Activated T-helper 2 cell treated with anti-CD3 and anti-CD28 coated beads, Interferon-gamma antibody, Interleukin-2, Interleukin-4, amounts not matched to agents 10 μg/mL and 5 μg/mL and 100 μg/mL, durations not matched to agents 14 hours and 24 hours and 36 hours (primary cell): ENCODE measurements at places on chromosomes 7 and 10. TPM values are rescaled to one million over a fixed set of nuclear protein-coding genes. Genes with fewer than 3 reads are reported as not detected.

Gene MLXIPL
- total RNA-seq = not detected in 2 replicates

Gene STOX1
- total RNA-seq = 0.82 and 0.85 TPM in 2 replicates

Gene ACTL6B
- not detected in 2 replicates for total RNA-seq

Gene GARIN1A
- total RNA-seq = 0.32 and 0.48 TPM in 2 replicates

Gene TMEM60
- total RNA-seq = 11.5 and 11.6 TPM in 2 replicates

- no peak for DNase-seq
Measured at GRCh38 chr7:80635533-80635932, 2.9 kb upstream of the CD36 start.

DNA sequence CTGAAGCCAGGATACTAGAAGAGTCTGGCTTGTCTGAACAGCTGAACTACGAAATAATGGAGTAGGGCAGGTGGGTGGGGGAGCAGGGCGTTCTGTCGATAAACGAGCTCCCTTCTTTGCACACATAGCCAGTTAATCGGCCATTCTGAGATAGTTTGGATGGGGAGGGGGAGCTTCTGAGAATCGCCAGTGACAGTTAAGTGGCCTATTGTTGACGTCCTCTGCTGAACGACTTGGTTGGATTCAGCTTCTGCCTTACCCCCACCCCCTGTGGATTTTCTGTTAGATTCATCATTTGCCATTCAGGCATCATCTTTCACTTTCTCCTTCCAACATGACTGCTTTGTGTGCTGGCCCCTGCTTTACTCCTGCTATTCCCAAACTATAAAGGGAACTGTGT, 520 bp downstream of the CPA5 start:
- DNase-seq = no peak

GRCh38 chr7:104371216-104371979, 43.0 kb downstream of the LHFPL3 start:
- DNase-seq = no peak

GRCh38 chr10:48567346-48567745, 37.5 kb downstream of the ARHGAP22 start:
- DNase-seq = no peak

GRCh38 chr7:44322631-44323363, 2.6 kb downstream of the CAMK2B start:
- no peak for DNase-seq

- DNase-seq = no peak
Measured at GRCh38 chr10:100143756-100144155, 42.1 kb downstream of the ERLIN1 start.

GRCh38 chr10:124072106-124072505, 21.3 kb downstream of the CHST15 start:
- no peak for DNase-seq

- DNase-seq = no peak
Measured at GRCh38 chr10:102593074-102593803, 51.0 kb upstream of the TRIM8 start.

DNA sequence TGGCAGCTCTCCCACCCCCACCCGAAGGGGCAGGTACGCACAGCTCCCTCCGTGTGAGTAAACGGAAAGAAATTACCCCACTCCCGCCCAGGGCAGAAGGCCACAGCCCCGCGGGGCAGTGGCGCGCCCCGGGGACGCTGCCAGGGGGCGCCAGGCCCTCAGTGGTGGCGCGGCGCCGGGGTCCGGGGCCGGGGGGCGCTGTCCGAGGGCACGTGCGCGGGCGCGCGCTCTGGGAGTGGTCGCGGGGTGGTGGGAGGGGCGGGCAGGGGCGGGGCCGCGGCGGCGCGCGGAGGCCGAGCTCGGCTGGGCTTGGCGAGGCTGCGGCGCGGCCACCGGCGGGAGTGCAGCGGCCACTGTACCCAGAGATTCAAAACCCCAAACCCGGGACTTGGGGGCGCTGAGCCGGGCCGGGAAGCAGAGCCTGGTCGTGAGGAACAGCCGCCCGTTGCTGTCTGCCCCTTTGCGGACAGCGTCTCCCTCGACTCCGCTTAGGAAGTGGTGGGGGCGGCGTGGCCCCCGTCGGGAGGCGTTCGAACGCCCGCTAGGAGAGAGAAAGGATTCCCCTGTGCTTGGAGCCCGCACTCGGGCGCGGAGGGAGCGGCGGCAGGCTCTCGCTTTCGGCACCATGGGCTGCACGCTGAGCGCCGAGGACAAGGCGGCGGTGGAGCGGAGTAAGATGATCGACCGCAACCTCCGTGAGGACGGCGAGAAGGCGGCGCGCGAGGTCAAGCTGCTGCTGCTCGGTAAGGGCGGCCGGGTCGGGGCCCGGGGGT, at the start of gene GNAI1:
TSS of gene GNAI1 (plus strand) at position 296 of the 773 bp plus-strand sequence. CDS start at position 626, 330 bp downstream.
- peak; percentile 11 for DNase-seq

GRCh38 chr7:81534446-81534845, 235.4 kb downstream of the HGF start:
- no peak for DNase-seq

DNA sequence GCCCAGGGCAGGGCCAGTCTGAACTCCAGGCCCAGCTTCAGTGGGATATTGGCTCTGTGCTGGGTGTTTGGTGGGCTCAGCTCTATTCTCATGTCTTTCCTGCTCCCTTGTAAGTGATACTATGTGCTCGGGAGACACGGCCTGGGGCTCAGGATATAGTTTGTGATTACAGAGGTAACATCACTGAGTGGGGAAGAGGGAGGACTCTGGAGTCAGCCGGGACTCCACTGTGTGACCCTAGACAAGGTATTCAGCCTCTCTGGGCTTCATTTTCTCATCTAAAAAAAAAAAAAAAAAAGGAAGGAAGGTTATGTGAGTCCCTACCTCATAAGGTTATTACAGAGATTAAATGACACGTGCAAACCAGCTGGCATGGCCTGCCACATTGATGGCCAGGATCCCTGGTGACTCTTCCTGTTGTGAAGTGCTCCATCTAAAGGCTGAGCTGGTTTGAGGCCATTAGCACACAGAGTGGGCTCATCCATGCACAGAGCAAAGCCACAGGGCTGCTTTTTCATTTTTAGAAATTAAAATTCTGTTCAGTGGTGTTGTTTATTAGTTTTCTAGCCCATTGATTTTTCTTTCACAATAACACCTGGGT, 15.7 kb downstream of the SLC13A4 start:
- no peak for DNase-seq

DNA sequence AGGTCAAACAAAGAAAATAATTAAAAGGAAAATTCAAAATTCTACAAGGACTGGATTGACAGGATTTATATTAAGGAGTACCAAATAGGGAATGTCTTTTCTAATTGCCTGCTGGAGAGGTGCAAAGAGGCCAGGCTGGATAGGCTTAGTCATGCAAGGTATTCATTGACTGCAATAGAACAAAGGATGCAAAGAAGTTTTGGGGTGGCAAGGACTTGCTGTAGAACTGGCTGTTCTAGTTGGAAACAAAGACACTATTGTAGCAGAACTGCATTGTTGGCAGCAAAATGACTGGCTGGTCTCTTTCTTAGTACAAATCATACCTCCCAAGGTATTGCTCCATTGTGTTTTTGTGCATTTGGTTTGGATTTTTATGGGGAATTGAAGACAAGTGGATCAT, 10.1 kb downstream of the ITGB8 start:
- no peak for DNase-seq

- no peak for DNase-seq
Measured at GRCh38 chr10:12471135-12471534, 121.8 kb downstream of the CAMK1D start.

- no peak for DNase-seq
Measured at GRCh38 chr10:62108759-62109586, 159.7 kb downstream of the RTKN2 start.

DNA sequence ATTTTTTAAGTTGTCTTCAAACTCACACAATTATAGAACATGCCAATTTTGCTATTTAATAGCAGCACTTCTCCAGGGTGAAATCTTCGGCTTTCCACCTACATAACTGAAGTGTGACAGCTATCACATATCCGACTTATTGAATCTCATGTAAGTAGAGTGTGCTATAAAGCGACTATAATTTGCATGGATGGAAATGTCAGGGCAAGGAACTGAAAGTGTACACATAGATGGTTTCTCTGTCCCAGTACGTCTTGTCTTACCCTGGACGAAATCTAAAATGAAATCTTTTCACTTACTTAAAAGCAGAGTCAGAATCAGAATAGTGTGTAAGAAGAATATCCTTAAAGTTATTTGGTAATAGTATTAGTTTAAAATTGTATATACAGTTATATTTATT, 132.3 kb downstream of the THSD7A start:
- DNase-seq = no peak

DNA sequence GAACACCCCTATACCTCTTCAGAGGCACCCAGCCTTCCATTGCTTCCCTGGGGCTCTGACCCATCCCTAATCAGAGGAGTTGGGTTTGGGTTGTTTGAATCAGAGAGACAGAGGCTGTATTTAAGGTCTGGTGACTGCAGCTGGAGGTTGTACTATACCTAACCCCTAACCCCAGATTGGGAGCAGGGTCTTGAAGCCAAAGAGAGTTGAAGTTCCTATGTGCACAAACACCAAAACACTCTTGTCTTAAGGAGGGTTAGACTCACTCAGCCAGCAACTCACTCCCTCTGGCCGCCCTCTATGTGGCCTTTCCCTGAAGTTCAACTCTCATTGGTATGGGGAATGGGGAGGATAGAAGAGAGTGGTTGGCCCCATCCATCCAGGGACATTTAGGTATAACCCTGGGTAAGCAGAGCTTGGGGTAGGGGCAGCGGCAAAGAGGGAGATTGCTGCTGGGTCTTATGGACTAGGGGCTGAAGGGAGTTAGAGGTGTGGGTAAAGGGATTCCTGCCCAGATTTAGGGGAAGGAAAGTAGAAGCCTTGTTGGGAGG, 80.0 kb downstream of the PAX2 start:
- no peak for DNase-seq

GRCh38 chr10:17814973-17815372, 5.8 kb downstream of the MRC1 start:
- no peak for DNase-seq

GRCh38 chr7:138924501-138925225, 56.5 kb downstream of the KIAA1549 start:
- no peak for DNase-seq

DNA sequence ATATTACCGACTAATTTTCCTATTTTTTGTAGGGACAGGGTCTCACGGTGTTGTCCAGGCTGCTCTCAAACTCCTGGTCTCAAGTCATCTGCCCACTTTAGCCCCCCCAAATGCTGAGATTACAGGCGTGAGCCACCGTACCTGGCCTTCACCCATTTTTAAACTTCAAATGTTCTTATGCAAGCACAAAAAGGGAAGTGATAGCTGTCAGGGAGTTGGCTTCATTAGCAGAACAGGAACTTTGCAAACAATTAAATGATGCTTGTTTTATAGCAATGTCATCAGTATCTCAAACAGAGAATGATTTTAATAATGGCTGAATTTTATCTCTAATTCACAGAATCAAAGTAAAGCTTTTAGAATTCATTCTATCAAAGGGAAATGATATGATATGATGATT, 49.8 kb upstream of the FAM171A1 start:
- no peak for DNase-seq

GRCh38 chr7:105800849-105801534, 75.4 kb downstream of the ATXN7L1 start:
- DNase-seq = no peak

- DNase-seq = no peak
Measured at GRCh38 chr10:5500162-5500670, 846 bp upstream of the CALML5 start.
